ENCODE measurements at places on chromosomes 7 and 10.

- DNase-seq, result no peak
These were observed 18.9 kb upstream of the ACTA2 start for GRCh38 chr10:88971221-88972061.

DNA sequence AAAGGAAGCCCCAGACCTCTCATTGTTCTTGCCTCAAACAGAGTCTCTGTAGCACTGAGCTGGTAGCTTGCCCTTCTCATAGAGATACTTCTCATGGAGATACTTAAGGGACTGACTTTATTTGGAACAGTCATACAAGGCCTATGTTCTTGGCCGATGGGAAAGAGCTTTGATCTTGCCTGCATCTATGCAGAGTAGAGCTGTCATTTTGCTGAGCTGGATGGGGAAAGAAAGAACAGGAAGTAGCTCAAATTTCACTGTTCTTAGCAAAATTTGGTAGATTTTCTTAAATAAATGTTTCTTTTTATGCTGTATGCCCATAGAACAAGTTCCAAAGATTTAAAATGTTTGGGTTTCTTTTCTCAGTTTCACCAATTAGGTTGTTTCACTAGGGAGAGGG, 119.3 kb upstream of the SEC61G start:
- no peak for DNase-seq

DNA sequence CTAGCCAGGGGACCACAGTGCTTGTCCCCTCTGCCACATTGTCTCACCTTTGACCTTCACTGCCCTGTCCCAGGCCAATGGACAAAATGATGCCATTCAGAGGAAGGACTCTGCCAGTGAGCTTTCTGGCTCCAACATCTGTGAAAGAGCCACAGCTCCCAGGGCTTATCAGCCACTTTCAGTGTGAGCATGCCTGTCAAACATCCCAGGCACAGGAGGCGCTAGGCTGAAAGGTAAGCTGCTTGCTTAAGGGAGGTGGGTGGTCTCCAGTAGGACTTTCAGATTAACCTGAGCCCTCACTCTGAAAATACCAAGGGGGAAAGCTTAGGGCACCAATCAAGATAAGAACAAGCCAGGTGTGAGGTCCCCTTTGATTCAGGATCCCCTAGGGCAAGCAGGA, 59.8 kb upstream of the GDF10 start:
- DNase-seq, result no peak

DNA sequence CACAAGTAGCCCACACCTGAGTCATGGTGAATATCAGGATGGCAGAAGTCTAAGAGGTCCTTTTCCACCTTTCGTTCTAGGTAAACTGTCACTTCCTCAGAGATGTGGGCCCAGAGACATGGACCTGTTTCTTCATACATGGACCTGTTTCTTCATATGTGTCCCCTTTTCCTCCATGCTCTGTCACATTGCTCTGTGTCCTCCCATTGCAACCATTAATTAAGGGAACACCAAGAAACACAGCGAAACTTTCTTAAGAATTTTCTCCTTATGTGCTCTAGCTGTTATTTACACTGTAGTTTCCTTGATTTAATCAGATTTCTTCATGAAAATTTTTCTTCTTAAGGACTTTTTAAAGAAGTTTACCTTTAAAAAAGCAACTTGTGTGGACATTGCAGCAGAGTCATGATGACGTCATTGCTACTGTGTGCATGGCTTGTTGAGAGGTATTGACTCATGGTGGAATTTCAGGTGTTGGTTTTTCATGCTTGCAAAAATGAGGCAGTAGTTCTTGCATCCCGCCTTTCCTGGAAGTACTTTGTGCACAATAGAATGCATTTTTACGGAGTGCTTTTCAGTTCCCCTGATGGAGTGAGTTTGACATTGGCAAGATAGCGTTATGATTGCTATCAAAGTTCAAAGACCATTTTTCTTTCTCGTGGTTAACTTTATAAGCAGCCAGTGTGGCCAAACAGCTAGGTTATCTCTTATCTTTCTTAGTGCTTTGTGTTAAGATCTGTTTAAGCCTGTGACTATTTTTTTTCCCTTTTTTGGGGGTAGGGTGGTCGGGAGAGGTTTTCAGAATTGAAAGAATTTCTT, 37.7 kb downstream of the CFAP58 start:
- no peak for DNase-seq

GRCh38 chr10:72274730-72275350, 1.1 kb downstream of the DDIT4 start:
- peak; percentile 73 for DNase-seq

DNA sequence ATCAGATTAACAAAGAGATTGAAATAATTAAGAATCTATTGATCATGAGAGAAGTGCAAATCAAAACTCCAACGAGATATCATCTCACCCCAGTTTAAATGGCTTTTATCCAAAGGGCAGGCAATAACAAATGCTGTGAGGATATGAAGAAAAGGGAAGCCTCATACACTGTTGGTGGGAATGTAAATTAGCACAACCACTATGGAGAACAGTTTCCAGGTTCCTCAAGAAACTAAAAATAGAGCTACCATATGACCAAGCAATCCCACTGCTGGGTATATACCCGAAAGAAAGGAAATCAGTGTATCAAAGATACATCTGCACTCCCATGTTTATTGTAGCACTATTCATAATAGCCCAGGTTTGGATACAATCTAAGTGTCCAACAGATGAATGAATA, 13.8 kb downstream of the FGL2 start:
- no peak for DNase-seq

DNA sequence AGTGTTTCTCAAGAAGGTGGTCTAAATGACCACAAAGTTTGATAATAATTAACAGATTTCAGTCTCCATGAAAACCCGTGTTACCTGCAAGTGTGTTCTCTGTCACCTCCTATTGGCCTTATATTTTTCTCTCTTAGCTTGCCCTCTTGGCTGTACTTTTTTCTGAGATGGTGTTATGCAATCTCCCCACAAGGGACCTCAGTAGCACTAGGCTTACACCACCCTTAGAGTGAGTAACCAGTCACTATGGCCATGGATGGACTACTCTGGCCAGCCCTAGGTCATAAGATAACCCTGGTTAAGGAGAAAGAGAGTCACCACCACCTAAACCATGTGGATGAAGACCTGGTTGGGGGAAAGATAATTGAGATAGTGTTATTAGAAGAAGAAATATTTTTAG, 76.8 kb downstream of the NPSR1 start:
- DNase-seq, result no peak

DNA sequence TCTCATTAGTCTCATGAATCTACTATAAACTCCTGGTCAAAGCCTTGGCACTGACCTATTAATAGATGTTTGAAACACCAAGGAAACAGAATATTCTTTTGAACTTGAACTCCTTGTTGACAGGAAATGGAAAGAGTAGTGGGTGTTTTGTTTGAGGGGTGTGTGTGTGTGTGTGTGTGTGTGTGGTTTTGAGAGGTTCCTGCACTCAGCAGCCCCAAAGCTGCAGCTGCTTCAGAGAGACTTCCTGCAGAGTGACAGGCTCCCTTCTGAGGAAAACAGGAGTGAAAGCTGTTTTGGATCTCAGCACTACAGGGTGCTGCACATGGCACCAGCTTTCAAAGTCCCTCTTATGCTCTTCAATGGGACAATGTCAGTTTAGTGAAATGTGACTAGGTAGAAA, 546.5 kb upstream of the STEAP1 start:
- no peak for DNase-seq

DNA sequence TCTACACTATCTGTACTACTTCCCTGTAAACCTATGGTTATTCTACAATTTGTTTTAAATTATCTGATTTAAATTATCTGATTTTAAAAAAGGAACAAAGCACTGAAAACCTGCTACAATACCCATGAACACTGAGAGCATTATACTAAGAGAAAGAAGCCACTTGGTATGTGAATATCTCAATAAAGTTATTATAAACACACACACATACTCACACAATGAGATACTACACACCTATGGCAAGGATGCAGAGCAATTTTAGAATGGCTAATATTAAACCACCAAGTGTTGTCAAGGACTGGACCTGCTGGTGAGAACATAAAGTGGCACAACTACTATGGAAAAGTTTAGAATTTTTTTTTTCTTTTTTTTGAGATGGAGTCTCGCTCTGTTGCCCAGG, 82.7 kb downstream of the IGF2BP3 start:
- no peak for DNase-seq

DNA sequence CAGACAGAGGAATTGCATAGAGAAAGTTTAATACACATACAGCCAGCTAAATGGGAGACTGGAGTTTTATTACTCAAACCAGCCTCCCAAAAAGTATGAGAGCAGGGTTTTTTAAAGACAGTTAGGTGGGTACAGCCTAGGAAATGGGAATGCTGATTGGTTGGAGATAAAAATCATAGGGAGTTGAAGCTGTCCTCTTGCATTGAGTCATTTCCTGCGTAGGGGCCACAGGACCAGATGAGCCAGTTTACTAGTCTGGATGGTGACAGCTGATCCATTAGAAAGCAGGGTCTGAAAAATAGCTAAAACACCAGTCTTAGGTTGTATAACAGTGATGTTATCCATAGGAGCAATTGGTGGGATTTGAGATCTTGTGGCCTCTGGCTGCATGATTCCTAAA, 76.1 kb upstream of the POM121L12 start:
- DNase-seq, result no peak

DNA sequence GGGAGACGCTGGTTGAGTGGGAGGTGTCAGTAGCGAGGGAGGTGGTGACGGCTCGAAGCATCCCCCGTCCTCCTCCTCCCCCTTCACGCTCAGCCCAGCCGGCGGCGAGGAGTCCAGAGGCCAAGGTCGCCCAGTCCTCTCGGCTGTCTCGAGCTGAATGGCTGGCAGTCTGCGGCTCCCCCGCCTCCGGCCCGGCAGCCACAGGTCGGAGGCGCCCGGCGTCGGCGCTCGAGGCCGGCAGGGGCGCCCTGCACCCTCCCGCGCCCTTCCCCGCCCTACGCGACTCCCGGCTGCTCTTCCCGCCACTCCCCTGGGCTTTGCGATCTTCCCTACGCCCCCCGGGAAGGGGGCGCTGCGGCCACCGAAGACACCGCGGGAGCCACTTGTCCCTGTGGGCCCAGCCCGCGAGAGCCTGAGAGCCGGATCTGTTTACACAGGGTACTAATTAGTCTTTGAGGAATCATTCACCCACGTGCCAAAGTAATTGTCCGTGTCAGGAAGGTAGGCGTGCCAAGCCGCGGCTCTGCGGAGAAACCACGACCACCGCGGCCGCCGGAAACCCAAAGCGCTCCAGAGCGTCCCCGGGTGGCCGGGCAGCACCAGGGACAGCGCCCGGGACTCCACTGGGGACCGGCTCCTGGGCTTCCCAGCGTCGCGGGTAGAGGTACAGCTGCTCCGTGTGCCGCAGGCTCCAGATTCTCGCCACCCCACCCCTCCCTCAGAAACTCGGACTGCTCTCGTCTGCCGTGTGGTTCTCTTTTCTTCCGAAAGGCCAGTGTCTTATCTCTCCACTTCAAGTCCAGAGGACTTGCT, at the start of gene NXPH1:
Gene NXPH1, plus strand, starts transcription at position 133 of the 813 bp plus-strand sequence.
- no peak for DNase-seq

- DNase-seq, result no peak
These were observed 380.7 kb downstream of the RPS24 start for GRCh38 chr10:78414380-78414779.

- no peak for DNase-seq
These were observed 218.3 kb downstream of the AHR start for GRCh38 chr7:17516771-17517170.

DNA sequence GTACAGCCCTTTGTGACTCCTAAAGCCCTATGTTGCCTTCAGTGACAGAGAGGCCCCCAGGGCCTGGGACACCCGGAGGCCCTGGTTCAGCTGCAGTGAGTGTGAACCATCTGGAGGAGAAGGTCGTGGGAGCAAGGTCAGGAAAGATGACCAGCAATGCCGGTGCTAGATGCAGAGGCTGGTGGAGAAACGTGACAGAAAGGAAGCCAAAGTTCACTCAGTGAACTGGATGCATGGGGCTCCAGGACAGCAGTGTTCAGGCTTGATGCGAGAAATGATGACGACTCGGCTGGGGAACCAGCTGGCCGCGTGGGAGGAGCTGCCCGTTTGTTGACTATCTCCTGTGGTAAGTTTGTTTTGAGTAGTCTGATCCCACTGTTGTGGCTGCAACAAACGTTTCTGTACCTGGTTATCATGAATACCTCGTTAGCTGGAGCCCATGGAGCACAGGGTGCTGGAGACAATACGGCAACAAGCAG, 54.1 kb upstream of the MKRN1 start:
- no peak for DNase-seq

DNA sequence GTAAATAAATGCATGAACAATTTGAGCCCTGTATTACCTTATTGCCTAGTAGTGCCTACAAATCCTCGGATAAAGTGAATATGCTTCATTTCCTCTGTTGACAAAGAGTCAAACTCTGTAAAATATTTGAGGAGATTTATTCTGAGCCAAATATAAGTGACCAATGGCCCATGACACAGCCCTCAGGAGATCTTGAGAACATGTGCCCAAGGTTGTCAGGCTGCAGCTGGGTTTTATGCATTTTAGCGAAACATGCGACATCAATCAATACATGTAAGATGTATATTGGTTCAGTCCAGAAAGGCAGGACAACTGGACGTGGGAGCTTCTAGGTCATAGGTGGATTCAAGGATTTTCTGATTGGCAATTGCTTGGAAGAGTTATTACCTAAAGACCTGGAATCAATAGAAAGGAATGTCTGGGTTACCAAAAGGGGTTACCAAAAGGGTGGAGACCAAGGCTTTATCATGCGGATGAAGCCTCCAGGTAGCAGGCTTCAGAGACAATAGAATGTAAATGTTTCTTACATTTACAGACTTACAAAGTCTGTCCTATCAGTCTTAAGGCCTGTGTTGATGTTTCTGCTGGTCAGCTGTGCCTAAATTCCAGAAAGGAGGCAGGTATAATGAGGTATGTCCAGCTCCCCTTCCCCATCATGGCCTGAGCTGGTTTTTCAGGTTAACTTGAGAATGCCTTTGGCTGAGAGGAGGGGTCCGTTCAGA, 220.1 kb upstream of the FZD1 start:
- DNase-seq, result no peak
